ENCODE measurements at places on chromosomes 2 and 18. TPM values are rescaled to one million over a fixed set of nuclear protein-coding genes. Genes with fewer than 3 reads are reported as not detected.

NAT8 gene
- total RNA-seq, result not detected

SERPINB11 gene
- not detected for total RNA-seq

LYPD1 gene
- not detected for total RNA-seq

ANKRD30B gene
- total RNA-seq, result not detected

TEKT4 gene
- total RNA-seq, result not detected

GYPC gene
- total RNA-seq, result 143 TPM

CLEC4F gene
- not detected for total RNA-seq

KLHL29 gene
- 0.15 TPM for total RNA-seq

GKN2 gene
- not detected for total RNA-seq

All from activated CD8-positive, alpha-beta memory T cell treated with anti-CD3 and anti-CD28 coated beads for 36 hours (primary cell).